K562 (cell line): ENCODE measurements at places on chromosomes 6 and 20.

DNA sequence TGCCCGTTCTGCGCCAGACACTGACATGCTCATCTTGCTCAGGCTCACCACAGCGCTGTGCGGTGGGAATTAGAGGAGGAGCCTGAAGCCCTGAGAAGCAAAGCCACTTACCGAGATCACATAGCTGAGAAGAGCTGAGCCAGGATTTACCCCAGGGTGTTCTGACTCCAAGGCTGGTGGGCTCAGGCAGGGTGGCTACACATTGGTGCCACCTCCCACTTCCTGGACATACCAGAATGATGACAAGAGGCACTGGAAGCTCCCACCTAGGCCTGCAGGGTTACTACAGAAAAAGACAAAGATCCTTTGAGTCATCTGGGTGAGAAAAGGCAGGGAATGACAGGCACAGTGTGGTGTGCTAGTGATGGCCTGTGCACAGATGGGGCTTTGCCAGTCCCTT is 24.4 kb upstream of the FKBP1A start:
- DNase-seq = no peak

DNA sequence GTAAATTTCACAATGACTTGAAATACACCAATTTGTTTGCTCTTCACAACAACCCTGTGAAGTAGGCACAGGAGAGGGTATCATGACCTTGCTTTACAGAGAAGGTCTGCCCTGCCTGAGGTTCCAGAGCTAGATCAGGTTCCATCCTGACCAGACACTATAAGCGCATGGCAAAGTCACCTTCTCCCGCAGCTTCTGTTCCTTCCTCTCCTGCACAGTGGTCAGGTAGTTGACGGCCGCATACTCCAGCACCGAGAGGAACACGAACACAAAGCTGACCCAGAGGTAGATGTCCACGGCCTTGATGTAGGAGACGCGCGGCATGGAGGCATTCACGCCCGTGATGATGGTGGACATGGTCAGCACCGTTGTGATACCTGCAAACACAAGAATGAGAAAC is 34.3 kb downstream of the PM20D2 start:
- DNase-seq = no peak

DNA sequence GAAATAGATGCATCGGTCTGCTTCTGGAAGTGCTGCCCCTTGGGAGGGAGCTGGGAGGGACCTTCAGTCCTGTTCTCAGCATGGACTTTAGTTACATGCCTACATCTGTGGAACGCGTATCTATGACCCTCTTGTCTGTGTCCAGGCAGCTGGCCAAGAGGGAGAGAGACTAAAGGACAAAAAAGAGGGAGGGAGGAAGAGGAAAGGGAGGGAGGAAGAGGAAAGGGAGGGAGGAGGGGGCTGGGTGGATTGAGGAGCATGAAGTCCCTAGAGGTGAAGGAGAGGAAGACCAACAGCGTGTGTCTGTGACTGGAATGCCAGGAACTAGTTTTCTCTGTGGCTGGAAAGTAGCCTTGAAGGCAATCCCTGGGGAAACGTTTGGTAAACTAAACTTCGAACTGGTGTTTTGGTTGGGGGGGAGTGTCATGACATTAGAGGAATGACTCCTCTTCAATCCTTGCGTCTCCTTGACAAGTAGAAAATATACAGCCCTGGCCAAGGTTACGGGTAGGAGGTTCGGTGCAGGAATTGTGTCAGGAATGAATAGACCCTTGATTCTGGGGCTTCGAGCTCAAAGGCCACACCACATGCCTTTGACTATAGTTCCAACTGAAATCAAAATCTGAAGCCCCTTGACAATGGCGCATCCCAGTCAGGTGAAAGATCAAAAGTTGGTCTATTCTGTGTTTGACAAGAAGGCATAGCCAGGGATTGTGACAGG is 52.0 kb upstream of the PLEKHG1 start:
- DNase-seq = no peak

GRCh38 chr6:106513808-106514582 is 115.3 kb downstream of the RTN4IP1 start:
- no peak for DNase-seq

GRCh38 chr6:44650947-44651346 is 263.4 kb downstream of the CDC5L start:
- no peak for DNase-seq

GRCh38 chr6:56238352-56238751 is 9.0 kb downstream of the COL21A1 start:
- DNase-seq = no peak

GRCh38 chr20:53162251-53162835 is 190.2 kb downstream of the TSHZ2 start:
- peak; percentile 46 for DNase-seq

- no peak for DNase-seq
These were observed 24.7 kb downstream of the KCNK17 start for GRCh38 chr6:39289490-39289889.

DNA sequence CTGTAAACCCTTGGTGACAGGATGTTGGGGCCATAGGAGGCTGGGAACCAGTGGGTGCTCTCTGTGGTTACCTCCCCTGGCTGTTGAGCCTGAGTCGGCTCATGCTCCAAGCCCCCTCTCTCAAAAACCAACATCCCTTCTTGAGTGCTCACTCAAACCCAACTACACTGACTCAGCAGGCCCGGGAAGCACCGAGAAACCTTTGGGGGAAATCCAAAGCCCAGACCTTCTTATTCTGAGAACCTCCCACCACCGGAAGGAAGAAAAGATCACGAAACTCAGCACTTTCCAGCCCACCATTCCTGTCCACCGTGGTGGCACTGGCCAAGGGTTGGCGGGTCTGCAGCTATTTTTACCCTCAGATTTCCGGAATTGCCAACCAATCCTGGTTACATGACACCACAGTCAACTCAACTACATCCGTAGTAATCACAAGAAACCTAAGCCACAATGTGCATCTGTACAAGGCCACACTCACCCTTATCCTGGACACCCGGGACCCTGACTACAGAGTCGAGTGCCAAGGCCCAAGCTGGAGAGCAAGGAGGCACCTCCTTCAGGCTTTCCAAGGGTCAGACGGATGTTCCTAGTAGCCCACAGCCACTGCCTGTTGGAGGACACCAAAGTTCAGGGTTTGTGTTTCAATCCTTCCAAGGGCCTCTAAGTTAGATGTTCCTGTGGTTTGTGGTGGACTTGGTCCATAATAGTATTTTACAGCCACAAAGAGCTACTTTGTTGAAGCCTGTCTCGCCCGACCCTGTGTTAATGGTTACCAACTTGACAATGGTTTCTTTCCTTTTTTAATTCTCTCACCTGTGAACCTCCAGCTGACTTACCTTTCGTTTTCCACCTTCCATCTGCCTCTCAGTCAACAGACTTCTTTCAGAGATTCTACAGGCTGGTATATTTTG is 317.0 kb downstream of the CDC5L start:
- DNase-seq = no peak

DNA sequence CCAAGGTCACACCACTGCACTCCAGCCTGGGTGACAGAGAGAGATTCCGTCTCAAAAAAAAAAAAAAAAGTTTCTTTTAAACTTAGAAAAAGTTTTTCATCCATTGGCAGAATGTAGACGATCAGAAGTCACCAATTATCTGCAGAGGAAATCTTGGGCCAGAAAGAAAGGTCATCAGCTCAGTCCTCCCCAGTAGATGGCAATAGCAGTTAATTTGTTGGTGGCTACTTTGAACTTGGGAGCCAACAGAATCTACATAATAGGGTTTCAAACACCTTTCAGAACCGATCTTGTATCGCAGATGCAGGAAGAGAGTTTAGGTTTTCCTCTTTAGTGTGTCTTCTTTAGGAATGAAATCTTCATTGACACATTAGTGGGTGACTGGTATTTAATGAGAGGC is 41.7 kb downstream of the LBP start:
- no peak for DNase-seq

- peak; percentile 81 for DNase-seq
These were observed 16.1 kb upstream of the SERPINB1 start for GRCh38 chr6:2857580-2858337.

GRCh38 chr6:145798530-145798929 is 16.1 kb downstream of the FBXO30 start:
- no peak for DNase-seq

GRCh38 chr6:24919056-24919892 is 16.5 kb downstream of the RIPOR2 start:
- no peak for DNase-seq

DNA sequence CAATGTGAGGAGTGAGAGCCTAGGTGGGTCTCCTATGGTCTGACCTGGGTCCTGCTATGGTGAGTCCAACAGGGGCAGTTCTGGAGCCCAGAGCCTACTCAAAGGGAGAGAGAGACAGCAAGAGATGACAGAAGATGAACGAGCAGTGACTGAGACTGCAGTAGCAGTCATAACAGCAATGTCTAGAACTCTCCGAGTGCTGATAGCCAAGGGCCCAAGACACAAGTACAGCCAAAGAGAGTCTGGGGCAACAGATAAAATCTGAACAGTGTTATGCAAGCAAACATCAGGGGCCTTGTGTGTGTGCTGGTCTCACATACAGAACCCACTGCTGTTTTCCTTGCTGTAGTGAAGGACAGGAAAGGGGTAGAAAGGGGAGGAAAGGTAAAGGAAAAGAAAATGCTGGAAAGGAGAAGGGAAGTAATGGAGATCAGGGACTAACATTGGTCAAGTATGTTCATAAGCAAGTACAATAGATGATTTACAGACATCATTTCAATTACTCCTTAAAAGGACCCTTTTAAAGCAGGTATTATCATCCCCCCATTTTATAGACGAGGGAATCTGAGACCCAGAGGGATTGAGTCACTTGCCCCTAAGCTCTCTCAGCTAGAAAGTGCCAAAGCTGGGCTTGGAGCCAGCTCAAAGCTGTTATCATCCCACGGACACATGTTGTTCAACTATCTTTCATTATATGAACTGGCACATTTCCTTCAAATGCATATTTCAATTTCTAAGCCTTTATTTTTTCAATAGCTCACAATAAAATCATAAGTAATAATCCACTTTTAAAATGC is 182.3 kb upstream of the RAB32 start:
- DNase-seq = peak; percentile 24

DNA sequence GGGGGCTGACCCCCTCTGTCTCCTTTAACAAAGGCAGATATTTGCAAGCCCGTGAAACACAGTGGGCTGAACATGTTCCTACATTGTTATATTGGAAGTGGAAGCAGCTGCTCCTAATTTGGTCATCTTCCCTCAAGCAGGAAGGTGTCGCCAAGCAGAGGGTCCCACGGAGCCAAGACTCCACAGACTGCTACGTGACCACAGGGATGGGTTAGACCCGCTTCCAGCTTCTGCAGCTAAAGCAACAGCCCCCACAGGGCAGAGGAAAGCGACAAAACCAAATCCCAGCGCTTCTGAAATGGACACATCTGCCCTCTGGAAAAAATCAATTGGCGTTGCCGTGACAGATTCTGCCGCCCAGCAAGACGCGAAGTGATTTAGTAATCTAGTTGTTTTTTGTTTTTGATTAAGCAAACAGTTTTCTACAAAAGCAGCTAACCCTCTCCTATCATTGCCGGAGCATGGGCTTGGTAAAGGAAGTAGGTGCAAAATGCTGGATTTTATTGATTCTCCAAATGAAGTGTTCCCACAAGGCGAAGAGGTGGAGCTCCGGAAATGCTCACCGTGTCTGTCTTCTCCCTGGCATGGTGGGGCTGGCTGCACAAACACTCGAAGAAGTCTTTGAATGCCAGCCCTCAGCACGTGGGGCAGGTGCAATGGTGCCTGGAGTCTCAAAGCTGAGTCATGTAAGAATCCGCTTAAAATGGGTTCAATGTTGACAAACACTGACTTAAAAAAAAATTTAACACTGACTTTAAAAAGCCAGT is 79.4 kb upstream of the FRMD1 start:
- no peak for DNase-seq

GRCh38 chr20:62430311-62430853 is 3.0 kb upstream of the RBBP8NL start:
- DNase-seq = peak; percentile 29

- DNase-seq = no peak
These were observed 41.2 kb upstream of the DOK5 start for GRCh38 chr20:54434196-54434595.

GRCh38 chr6:70547905-70548304 is 18.8 kb upstream of the SDHAF4 start:
- DNase-seq = no peak

DNA sequence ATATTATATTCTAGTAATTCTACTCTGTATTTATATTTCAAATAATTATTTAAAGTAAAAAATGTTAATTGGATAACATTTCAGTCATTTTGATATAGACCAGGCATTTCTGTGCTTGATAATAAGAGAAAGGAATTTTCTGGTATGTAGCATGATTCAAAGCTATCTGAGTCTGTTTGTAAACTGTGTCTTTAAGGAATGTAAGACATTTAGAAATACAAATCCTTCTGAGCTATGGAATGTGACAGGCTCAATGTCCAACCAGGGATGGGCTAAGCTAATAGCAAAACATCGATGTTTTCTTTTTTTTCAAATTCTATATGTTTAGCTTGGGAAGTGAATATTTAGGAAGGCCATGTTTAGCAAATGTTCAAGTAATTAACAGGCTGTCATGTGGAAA is 41.5 kb upstream of the FAM83B start:
- DNase-seq = no peak

- no peak for DNase-seq
These were observed 275.0 kb downstream of the BTBD9 start for GRCh38 chr6:38364775-38365174.

DNA sequence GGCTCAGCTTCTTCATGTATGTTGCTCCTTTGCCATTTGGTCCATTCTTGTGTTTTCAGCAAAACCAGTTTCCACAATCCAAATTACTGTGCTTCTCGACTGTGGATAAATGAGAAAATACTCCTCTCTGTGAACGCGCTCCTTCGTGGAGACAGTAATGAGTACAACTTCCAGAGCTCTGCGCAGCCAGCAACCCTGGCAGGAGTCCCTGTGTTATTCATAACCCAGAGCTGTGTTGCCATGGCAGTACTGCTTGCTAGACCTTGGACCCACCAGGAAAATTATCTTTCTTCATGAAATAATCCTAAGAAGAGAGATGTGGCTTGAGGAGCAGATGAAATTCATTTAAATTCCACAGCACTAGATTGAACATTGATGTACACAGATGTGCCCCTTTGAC is 73.7 kb downstream of the SLC22A3 start:
- no peak for DNase-seq

DNA sequence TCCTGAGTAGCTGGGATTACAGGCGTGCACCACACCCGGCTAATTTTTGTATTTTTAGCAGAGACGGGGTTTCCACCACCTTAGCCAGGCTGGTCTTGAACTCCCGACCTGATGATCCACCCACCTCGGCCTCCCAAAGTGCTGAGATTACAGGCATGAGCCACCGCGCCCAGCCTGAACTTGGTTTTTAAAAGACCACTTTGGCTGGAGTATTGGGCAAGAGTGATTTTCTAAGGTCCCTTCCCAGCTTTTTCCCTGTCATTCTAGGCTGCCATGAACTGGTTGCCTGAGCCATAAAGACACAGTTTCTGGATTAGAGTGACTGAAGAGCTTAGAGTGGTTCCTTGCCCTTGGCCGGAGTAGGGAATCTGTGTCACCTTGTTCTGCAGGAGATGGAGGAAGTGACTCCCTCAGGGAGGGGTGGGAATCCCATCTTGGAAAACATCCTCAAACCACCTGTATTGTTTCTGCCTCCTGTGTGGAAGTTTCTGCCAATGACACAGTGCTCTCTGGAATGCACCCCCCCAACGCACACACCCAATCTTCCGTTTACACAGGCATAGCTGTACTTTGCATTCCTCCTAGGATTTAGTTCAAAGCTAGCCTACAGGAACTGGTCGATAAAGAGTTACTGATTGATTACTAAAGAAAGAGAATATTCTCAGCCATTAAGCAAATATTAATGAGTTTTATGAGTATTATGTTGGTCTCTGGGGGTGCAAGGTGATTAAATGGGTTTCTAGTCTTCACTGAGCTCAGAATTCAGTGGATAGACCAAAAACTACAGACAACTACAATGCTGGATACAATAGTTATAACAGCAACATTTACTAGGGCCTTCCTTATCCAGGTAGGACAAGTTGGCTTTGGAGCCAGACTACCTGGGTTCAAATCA is 18.2 kb downstream of the BCL2L1 start:
- DNase-seq = no peak
